ENCODE measurements at places on chromosomes 5 and 9.

DNA sequence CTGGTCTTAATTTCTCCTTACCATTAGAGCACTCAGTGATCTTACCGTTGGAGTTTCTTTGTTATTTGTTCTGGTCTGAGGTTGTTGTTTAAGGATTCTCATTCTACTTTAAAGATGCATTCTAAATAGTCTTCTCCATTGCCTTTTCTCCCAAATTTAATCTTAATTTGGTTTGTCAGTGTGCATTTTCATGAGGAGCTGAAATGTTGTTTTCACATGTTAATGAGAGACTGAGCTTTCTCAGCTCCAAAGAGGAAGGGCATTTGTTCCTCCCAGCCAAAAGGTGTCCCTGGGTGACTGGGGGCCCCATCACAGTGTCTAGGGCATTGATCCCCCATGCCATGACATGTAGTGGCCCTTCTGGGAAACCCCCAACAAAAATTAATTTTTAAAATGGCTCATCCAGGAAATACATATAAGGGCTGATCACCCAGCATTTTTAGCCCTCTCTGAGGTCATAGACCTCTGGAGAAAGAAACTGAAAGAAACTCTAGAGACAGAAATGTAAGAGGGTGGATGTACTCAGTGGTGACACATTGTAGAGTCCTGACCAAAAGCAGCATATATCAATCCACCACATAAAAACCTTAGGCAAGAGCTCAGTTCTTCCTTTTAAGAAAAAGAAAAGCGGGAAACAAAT lies 240.4 kb upstream of the RAI14 start:
- no peak for DNase-seq

DNA sequence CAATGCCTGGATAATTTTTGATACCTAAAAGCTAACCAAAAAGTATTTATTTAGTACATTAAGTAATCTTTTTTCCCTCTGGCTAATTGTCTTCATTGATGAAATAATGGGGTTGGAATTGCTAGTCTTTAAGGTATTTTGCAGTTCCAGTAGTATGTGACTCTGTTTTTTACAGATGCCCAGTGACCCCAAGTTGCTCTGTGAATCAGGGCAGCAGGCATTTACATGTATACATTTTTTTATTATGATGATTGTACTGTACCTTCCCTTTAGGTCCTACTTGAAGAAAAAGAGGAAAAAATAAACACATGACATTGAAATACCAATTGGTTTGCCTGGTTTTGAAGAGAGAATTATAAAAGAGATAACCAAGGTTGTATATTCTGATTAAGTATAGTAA lies 385.5 kb downstream of the ADGRV1 start:
- no peak for DNase-seq

DNA sequence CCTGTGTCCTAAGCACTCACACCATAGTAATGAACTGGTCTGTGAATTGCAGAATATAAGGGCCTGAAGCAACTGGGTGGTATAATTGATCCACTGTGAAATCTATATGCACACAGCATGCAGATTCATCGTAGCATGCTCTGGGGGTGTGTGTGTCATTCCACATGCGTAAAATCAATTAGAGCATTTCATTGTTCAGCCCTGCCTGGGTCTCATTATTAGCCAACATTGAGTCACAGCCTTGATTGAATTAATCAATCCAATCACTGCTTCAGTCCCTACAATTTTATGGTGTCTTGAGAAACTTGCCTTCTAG lies 248.0 kb downstream of the ADAMTSL1 start:
- no peak for DNase-seq

- no peak for DNase-seq
Measured at GRCh38 chr5:108141676-108142075, 240.2 kb downstream of the FBXL17 start.

- no peak for DNase-seq
Measured at GRCh38 chr9:134391319-134392231, 65.3 kb downstream of the RXRA start.

DNA sequence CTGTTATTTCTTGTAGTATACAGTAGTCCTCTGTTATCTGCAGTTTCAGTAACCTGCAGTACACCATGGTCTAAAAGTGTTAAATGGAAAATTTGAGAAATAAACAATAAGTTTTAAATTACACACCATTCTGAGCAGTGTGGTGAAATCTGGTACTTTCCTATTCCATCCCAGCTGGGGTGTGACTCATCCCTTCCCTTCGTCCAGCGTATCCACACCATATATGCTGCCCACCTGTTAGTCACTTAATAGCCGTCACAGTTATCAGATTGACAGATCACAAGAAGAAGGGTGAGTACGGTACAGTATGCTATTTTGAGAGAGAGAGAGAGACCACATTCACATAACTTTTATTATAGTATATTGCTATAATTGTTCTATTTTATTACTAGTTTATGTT lies 28.9 kb downstream of the FAM151B start:
- DNase-seq, result no peak

DNA sequence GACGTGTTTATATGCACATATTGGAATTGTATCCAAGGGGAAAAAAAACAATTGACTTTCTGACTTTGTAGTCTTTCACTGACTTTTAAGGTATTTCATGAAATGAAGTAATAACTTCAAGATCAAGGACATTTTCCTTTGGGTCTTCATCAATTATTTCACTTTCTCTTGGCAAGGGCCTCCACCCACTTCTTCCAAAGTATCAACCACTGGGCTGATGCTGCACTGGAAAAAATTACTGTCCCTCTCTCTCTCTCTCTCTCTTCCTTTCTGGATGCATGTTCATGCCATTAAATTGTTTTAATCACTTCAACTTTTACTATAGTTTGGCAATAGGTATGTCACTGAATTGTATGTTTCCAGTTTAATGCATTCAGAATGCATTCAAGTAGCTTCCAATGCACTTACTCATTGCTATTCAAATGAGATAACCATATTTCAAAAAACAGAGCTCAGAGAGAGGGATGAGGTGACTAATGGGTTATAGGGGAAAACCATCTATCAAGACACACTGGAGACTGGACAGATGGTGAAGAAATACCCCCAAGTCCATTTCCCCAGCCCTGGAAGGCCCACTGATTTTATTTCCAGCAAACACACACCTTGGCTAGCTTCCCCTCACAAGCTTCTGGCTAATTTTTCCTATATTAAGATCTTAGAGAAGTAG lies 585.3 kb downstream of the EBF1 start:
- DNase-seq, result no peak

DNA sequence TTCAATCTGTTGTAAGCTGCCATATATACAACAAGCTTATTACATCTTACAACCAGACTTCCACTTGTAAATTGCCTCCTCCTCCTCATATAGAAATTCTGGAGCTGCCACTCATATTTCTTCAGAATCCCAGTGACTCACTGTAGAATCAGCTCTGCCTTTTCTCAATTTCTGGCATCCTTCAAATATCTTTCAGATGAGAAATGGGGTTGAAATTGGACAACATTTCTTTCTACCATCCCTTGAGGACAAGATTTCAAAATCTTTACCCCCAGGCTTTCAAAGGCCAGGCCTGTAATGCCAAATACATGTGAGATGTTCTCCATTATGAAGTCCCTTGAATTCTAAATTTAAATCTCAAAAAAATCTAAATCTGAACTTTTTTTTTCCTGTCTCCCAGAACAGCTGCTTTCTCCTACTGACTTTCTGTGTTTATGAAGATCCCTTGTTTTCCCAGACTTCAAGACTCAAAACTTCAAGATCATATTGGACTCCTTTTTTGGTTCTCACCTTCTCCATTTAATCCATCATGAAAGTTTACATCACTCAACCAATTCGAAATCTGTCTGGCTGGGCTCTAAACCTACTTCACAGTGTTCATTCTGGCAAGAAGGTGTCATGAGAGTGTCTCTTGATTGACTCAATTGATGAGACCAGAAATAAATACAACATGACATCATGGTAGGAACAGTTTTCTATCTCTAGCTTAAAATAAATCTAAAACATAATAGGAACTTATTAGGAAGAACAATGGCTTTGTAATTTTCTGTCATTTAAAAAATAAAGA lies 109.8 kb downstream of the HMHB1 start:
- DNase-seq, result no peak

GRCh38 chr5:2690293-2690692 lies 61.2 kb downstream of the IRX2 start:
- no peak for DNase-seq

GRCh38 chr9:18834740-18835361 lies 198.2 kb downstream of the SAXO1 start:
- DNase-seq, result no peak

DNA sequence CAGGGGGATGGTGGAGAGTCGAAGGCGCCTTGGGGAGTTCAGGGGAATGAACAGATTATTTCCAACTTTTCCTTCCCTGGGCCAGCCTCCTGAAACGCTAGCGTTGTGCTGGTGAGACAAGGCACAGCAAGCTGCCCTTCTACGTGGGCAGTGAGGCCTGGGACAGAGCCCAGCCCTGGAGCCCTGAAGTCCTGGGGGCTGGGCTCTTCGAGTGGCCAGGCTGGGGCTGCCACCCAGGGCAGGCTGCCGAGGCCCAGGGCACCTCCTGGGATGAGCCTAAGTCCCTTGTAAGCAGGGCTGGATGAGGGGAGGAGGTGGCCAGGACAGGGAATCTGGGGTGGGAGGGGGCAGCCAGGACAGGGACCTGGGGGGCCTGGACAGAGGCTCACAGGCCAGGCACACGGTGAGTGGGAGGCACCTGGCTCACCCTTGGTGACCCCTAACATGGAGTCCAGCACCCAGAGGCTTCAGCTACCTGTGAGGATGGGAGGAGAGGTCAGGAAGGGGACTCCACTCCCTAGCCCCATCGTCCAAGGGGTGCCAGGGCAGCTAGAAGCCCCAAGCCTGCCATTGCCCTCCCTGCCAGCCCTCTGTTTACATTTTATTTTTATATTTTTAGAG lies 1.3 kb upstream of the LCN12 start:
- DNase-seq, result no peak

GRCh38 chr9:115213818-115214334 lies 95.9 kb upstream of the TNC start:
- no peak for DNase-seq

- no peak for DNase-seq
Measured at GRCh38 chr9:93823245-93824072, 131.7 kb downstream of the BARX1 start.

DNA sequence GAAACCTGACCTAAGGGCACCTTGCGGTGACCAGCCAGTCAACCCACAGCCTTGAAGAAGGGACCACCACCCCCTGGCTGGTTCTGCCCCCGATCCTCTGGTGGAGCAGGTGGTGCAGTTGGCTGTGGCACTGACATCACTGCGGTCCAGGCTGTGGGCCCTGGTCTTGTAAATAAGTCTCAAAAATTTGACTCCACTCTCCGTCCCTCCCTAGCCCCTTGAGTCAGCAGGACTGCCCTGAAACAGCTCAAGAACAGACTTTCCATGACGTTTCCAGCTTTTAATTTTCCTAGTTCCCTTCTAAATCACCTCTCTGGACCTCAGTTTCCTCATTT lies 134.8 kb upstream of the BOD1 start:
- no peak for DNase-seq

GRCh38 chr5:151772029-151772845 lies 483 bp downstream of the G3BP1 start:
- DNase-seq, result no peak

DNA sequence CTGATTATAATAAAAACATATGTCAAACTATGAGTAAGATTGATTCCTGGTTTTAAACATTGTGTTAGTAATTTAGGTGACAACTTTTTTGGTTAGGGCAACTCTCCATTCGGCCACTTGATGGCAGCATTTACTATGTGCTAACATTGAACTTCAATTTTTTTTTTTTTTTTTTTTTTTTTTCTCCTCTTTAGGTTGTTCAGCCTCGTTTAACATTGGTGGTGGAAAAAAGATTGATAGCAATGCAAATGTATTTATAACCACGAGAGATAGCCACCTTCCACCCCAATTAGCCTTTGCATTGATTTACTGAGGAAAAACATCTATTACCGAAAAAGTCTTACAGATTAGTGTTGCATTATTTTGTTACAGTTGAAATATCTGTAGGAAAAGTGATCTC lies 159.1 kb downstream of the CSNK1G3 start:
- peak; percentile 37 for DNase-seq

GRCh38 chr5:152990649-152991048 lies 499.8 kb upstream of the GRIA1 start:
- no peak for DNase-seq

- no peak for DNase-seq
Measured at GRCh38 chr9:113817171-113817570, 58.9 kb upstream of the ZNF618 start.

GRCh38 chr9:114259798-114260523 lies 62.9 kb upstream of the ORM1 start:
- DNase-seq, result no peak

GRCh38 chr5:110441035-110441434 lies 285.4 kb downstream of the TMEM232 start:
- DNase-seq, result no peak

- DNase-seq, result no peak
Measured at GRCh38 chr9:20095430-20096092, 306.7 kb upstream of the SLC24A2 start.

DNA sequence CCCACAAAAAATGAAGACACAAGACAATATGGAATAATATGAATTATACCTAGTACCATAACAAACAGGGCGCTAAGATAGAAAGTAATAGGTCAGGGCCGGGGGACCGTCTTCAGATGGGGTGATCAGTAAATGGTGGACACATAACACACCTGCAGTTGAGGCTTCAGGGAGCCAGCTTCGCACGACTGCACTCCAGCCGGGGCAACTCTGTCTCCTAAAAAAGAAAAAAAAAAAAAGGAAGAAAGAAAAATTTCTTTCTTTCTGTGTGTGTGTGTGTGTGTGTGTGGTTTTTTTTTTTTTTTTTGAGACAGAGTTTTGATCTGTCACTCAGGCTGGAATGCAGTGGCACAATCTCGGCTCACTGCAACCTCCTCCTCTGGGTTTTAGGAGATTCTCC lies 75.0 kb upstream of the HSPA9 start:
- DNase-seq, result no peak

GRCh38 chr5:95917207-95917606 lies 44.4 kb downstream of the ELL2 start:
- no peak for DNase-seq

- no peak for DNase-seq
Measured at GRCh38 chr5:135140446-135141204, 106.6 kb upstream of the PITX1 start.

DNA sequence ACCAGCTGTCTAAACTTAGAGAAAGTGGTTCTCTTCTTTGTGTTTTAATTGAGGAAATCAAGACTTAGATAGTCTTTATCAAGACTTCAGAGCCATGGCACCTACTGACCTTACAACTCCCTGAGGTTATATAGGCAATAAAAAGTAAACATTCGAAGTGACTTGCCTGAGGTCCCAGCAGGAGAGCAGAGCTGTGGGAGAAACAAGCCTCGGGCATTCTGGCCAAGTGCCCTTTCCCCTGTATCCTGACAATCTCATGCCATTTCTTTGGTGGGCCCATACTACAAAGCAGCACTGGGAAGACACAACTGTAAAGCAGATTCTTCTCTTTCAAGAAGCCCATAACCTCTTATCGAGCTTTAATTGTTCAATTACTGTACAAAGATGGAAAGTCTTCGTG lies 23.1 kb downstream of the FREM1 start:
- no peak for DNase-seq
